ENCODE measurements at places on chromosomes 13 and 19. TPM values are rescaled to one million over a fixed set of nuclear protein-coding genes. Genes with fewer than 3 reads are reported as not detected.

CDC34 gene
- 55.7 TPM for total RNA-seq

GRCh38 chr19:17352608-17353280 is 15.4 kb downstream of the GTPBP3 start:
- peaks cover 10% of the 10 kb centered on the region for H3K27me3 ChIP-seq
- H3K36me3 ChIP-seq, result no peaks in the 10 kb centered on the region
- H3K4me1 ChIP-seq, result peaks cover 2% of the 10 kb centered on the region
- DNase-seq, result no peak

GRCh38 chr13:110404321-110404720 is 97.2 kb downstream of the COL4A2 start:
- no peak for DNase-seq
- H3K4me1 ChIP-seq, result peaks cover 5% of the 10 kb centered on the region
- peaks cover 68% of the 10 kb centered on the region for H3K27me3 ChIP-seq
- no peaks in the 10 kb centered on the region for H3K36me3 ChIP-seq
- H3K4me3 ChIP-seq, result no peak overlapping the region

GTF3A gene
- total RNA-seq, result 251 TPM

DNA sequence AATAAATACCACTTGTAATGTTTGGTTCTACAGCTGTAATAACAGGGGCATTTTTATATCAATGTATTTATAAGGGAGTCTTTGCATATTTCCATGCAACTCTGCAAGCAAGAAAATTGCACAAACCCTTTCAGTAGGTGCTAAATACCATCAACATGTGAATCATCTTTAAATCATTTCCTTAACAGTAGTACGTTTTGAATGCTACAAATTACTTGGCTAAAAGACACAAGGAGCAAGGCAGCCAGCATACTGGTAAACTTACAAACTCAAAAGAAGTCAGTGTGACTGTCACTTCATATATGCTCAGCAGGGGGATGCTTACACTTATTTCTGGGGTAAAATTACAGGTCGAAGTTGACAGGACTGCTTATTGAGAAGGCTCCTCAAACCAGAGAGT is 402.4 kb downstream of the EFNB2 start:
- no peaks in the 10 kb centered on the region for H3K27me3 ChIP-seq
- no peak overlapping the region for H3K27ac ChIP-seq
- H3K36me3 ChIP-seq, result no peaks in the 10 kb centered on the region
- no peak for DNase-seq
- H3K4me1 ChIP-seq, result no peaks in the 10 kb centered on the region

All from activated T-helper 2 cell treated with anti-CD3 and anti-CD28 coated beads, Interferon-gamma antibody, Interleukin-2, Interleukin-4, amounts not matched to agents 10 μg/mL and 5 μg/mL and 100 μg/mL, durations not matched to agents 14 hours and 24 hours and 36 hours (primary cell).